ENCODE measurements at places on chromosomes 1 and 21.

DNA sequence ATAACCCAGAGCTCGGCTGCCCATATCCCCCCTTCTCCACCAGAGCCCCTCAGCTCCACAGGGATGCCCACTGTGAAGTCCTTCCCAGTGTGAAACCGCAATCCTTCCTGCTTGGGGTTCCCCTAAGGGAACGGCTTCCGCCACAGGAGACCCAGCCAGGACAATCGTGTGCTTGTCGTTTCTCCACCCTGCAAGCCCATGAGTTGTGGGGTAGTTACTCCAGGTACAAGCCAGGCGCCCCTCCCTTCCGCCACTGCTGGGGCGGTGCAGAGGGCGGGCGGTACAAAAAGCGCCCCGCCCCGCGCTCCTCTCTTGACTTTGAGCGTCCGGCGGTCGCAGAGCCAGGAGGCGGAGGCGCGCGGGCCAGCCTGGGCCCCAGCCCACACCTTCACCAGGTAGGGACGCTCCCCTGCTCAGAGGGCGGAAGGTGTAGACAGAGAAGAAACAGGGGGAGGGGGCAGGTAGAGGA lies at the start of gene TINAGL1:
TSS of gene TINAGL1 (plus strand) at position 315 of the 469 bp plus-strand sequence. CDS start 634 bp downstream, outside the sequence.
- DNase-seq = no peak

DNA sequence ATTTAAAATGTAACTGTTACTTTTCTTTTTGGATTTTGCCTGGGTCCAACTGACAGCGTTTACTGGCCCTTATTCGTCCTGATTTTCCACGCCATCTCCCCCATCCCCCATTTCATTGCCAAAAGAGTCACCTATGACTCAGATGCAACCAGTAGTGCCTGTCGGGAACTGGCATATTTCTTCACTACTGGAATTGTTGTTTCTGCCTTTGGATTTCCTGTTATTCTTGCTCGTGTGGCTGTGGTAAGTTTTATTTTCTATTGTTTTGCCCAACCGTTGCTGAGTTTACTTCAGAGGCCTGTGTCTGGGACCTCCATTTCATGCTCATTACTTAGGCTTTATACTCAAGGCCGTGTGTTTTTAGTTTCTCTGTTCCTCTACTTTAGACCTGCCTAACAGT lies 9.3 kb downstream of the LEPR start:
- no peak for DNase-seq

- no peak for DNase-seq
Measured at GRCh38 chr1:42786097-42786496, 1.3 kb downstream of the TMEM269 start.

DNA sequence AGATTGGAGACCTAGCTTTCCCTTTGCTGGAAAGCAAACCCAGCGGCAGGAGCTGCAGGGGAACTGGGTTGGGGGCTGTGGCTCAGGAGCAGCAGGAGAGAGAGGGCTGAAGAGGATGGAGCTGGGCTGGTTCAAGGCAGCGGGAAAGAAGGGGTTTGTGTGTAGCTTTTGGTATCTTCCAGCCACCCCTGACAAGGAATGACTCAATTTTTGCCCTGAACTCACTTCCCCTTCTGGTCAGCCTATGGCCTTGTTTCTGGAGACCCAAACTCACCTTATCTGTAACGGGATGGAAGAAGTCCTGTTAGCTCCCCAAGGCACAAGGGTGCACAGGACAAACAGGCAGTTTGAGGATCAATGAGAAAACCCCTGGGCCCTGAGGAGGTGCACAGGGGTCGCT lies 13.1 kb downstream of the C1orf115 start:
- DNase-seq = no peak

GRCh38 chr1:37472281-37472680 lies 2.1 kb upstream of the ZC3H12A start:
- no peak for DNase-seq

- no peak for DNase-seq
Measured at GRCh38 chr1:205356440-205357139, at the start of gene KLHDC8A. TSS of gene KLHDC8A (minus strand) at chr1:205356922. CDS start at chr1:205343604, 13,318 bp downstream.

Measured in stimulated activated CD8-positive, alpha-beta memory T cell treated with anti-CD3 and anti-CD28 coated beads, Interleukin-12 subunit alpha, Interleukin-12 subunit beta, amount 100 ng/mL, for 4 hours (primary cell).